ENCODE measurements at places on chromosomes 3 and 15.

GRCh38 chr3:54488297-54488696 lies 365.9 kb downstream of the CACNA2D3 start:
- no peak for DNase-seq

- no peak for DNase-seq
Observed at GRCh38 chr3:4314688-4315087, 11.5 kb downstream of the SETMAR start.

GRCh38 chr15:89226359-89227221 lies 5.2 kb upstream of the RLBP1 start:
- no peak for DNase-seq

- DNase-seq, result no peak
Observed at GRCh38 chr15:80554560-80554959, 140.6 kb upstream of the ABHD17C start.

DNA sequence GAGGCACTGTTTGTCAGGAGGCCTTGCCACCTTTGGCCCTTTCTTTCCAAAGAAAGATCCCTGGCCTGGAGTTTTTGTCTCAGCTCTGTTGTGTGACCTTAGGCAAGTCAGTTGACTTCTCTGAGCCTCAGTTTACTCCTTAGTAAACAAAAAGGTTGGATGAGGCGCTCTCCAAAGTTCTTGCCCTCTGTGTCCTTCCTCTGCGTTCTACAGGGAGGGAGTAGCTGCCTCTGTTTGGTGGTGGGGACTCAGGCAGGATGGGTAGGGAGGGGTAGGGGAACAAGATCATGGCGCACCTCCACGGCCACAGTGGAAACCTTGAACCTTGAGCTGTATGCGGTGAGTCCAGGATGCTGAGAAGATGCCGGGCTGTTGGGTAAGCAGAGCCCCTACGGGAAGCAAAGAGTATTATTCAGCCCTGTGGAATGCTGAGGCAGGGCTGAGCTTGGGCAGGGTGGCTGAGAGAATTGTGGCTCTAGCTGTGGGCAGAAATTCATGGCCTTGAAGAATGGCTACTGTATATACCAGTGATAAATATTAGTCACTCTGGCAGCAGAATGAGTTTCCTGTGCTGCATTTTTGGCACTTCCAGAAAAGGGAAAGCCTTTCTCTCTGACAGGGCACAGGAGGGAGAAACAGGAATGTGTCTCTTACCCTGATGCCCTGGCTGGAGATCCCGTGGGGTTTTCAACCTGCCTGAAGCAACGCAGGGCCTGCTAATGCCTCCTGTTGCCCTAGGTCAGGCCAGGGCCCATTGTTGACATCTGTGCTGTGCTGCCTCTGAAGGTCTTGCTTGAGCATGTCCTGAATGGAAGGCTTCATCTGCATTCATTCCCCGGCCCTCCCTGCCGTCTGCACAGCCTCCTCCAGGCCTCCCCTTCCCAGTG lies 39.9 kb downstream of the SMAD3 start:
- DNase-seq, result peak; percentile 94

DNA sequence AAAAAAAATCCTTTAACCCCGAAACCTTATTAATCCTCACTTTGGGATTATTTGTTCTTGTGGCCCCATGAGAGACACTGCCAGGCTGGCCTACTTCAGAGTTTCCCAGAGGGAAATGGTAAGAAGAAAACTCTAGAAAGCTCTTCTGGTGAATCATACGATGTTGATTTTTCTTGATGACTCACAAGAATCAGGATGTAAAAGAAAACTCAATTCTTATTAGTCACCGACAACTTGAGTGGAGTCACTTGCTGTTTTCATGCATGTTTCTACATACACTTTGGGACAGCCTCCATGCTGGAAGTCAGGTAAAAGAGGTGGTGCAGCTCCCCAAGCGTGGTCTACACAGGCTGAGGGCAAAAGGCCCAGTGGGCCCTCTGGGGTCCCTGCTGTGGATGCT lies 42.8 kb downstream of the MYO5C start:
- DNase-seq, result peak; percentile 83

DNA sequence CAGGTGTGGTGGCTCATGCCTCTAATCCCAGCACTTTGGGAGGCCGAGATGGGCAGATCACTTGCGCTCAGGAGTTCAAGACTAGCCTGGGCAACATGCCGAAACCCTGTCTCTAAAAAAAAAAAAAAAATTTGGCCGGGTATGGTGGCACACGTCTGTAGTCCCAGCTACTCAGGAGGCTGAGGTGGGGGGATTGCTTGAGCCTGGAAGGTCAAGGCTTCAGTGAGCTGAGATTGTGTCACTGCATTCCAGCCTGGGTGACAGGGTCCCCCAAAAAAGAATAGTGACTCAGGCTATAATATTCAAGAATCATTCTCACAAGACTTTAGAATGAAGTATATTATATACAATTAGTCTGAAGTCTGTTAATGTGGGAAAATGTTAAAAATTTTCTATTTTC lies 70.5 kb upstream of the PLXND1 start:
- no peak for DNase-seq

DNA sequence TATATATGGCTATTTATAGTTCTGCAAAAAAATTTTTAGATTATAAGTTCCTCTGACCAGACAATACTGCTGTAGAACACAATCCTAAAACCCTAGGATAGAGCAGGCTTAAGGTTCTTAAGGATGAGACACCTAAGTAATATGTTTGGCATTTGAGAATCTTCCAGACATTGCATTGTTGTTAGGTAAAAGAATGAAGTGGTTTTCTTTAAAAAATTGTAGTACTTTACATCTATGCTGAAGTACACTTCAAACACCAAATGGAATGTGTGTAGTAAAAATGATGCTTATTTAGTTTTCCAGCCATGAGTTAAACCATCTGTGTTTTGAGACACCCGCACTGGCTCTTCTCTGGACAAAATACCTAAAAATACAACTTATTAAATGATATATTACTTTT lies 857.7 kb downstream of the OTOL1 start:
- DNase-seq, result peak; percentile 44

DNA sequence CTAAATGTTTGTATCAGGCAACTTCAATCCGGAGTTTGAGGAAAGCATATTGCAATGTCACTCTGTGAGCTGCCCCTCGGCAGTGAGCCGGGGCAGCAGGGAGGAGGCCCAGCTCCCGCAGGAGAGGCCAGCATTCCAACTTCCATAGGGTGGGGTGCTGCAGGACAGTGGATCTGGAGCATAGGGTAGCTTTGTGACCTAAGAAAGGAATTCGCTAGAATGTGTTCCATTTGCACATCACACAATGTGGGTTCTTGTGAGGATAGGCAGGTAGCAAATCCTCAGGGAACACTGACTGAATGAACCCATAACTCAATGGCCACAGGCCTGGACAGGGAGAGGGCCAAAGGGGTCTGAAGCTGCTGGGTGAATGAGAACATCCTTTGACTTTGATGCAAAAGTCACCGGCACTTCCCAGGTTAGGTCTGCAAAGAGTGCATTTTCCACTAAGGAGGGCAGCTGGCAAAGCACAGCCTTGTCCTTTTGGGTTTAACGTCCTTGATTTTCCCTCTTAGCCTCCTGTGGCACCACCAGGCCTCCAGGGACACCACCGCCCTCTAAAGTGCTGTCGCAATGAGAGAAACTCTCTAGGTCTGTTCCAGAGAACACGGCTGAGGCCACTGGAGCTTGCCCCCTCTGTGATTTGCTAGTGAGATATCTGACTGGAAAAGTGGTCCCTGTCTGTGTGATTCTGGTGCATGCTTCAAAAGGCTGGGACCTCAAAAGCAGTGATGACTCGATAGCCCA lies 36.2 kb downstream of the GABRB3 start:
- DNase-seq, result no peak

GRCh38 chr3:8784676-8785435 lies 15.4 kb upstream of the OXTR start:
- no peak for DNase-seq

GRCh38 chr3:4757575-4758248 lies 221.5 kb upstream of the BHLHE40 start:
- DNase-seq, result no peak

DNA sequence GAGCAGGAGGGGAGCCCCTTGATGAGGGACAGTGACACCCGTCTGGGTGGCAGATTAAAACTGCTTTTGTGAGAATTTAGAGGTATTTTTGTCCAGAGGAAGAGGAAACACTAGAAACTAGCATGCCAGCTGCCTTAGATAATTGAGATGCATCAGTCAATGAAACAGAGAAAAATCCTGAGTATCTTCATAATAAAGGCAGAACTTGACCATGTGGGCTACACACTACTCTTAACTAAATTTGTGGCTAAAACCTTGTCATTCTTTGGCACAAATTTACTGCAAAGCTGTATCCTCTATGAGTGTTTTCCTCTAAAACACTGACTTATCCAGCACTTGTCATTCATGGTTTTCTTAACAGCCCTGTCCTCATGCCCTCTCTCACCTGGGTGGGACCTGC lies 259.7 kb upstream of the TPM1 start:
- no peak for DNase-seq

DNA sequence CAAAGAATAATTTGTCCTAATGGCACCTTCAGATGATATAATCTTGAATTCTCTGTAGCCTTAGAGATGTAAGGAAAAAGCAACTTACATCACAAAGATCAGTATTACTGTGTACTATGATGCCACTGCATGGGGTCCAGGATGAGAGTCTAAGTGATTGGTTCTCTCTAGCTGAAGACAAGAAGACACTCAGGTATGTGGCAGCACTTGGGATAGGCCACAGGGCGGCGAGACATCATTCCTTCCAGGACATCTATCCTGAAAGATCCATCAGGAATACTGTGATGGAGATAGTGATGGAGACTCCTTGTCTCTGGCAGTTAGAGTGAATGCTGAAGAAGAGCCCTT lies 2.5 kb downstream of the CD200 start:
- DNase-seq, result no peak

GRCh38 chr3:67619991-67620390 lies 34.4 kb downstream of the SUCLG2 start:
- DNase-seq, result no peak

DNA sequence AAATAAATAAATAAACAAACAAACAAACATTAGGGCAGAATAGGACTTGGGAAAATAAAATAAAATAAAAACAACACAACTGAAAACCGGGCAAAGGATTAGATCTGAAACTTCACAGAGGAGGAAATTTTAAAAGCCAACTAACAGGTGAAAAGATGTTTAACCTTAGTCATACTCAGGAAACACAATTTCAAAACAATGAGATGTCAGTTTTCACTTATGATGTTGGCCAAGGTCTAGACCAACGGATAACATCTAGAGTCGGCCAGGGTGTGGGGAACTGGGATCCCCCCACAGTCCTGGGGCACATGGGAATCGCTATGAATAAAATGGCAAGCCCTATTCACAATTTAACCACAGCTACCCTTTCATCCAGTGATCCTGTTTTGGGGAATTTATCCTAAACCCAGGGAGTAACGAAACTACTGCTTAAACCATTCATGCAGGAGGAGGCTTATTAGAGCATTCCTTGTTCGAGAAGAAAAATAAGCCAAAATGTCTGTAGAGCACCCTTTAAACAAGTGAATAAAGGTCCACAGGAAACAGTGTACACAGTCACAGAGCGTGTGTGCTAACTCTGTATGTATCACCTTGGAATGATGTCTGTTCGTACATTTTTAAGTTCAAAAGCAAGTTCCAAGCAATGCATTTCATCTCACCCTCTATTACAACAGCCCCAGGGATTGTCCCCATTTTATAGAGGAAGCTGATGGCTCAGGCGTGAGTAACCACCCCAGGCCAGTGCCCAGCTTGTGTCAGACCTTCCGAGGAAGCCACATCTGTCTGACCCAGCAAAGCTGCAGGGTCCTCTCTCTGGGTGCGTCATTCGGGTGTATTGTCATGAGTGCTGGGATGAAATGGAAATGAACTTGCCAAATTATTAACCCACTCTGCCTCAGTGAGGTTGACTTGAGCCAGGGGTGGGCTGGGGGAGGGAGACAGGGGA lies 6.3 kb upstream of the ANPEP start:
- no peak for DNase-seq

DNA sequence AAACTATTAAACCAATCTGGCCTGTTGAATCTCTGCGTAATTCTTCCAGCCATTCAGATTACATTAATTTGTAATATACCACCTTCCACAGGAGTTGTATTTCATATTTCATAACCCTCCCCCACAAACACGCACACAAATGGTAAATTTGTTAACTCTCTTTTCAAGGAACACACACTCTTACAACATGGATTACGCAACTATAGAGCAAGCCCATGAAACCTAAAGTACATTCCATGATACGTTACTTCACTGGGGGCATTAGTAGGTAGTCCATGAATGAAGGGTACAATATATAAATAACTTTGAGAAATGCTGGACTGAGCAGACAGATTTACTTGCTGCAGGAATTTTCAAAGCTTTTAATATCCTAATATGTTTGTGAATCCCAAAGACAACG lies 65.0 kb downstream of the TRIM69 start:
- DNase-seq, result no peak

GRCh38 chr15:36653851-36654250 lies 74.4 kb downstream of the CDIN1 start:
- no peak for DNase-seq

GRCh38 chr3:182226995-182227394 lies 515.3 kb downstream of the SOX2 start:
- DNase-seq, result no peak

DNA sequence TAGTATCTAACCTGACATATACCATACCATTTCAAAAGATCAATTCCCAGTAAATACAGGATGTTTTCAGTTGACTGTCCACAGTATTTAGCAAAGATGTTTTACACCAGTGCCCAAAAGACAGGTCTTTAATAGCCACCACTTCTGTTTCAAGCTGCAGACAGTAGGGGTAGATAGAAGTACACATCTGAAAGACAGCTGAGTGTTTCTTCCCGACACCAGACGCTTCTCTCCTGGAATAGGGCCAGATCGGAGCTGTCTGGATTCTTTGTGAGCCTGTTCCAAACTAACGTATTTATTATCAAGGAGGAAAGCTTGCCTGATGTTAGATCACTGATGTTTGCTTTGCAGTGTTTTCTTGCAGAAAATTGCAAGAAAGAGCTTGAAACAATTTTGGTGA lies 136.1 kb upstream of the RBMS3 start:
- DNase-seq, result no peak

GRCh38 chr15:49154799-49155109 lies 645 bp downstream of the COPS2 start:
- no peak for DNase-seq

DNA sequence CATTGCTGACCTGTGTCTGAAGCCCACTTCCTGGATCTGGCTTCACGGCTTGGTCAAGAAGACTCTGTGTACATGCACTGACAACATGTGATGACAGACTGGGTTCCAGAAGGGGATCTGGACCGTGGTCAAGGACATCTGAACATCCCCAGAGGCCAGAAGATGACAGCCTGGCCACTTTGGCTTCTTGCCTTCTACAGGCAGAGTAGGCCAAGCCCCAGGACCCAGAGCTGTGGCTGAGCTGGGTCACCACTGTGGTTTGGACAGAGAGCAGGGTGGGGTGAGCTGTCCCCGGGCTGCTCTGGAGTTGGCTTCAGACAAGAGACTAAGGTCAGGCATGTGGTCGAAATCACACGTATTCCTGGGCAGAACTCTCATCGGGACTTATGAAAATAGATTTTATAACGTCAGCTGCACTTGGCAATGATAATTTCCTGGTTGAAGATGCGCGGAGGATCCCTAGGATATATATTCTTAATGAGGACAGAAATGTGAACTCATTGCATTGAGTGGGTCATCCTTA lies 114.1 kb upstream of the FRMD4B start:
- no peak for DNase-seq
